Hematopoietic multipotent progenitor cell treated with erythropoietin and hydrocortisone succinate and interleukin-3 and kit ligand, for 6 days (in vitro differentiated cells): ENCODE measurements at places on chromosomes 6 and 20.

DNA sequence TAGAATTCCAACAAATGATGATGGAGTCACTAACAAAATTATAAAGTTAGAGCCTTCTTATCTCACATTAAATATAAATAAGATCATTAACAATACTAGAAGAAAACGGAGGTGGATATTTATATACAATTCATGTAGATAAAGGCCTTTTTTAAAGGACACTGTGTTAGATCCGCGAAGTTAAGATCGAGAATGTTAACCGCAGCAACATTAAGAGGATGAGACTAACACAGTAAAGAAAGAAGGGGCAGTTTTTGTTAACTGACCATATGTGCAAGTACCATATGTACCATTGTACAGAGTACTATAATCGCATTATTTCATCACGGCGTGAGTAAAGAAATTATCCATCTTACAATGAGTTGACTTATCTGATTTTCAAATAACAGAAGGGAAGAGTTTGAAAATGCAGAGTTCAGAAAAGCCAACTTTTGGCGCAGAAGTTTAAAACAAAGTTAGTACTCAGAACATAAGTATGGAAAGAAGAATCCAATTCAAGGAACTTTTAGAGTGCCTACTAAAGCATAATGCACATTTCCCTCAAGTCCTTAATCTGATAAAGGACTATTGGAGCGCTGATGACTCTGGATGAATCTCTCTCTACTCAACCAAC, 1.4 kb downstream of the FBXL4 start:
- DNase-seq, result no peak

- DNase-seq, result no peak
Observed at GRCh38 chr20:45409521-45410272, 1.6 kb downstream of the DBNDD2 start.

DNA sequence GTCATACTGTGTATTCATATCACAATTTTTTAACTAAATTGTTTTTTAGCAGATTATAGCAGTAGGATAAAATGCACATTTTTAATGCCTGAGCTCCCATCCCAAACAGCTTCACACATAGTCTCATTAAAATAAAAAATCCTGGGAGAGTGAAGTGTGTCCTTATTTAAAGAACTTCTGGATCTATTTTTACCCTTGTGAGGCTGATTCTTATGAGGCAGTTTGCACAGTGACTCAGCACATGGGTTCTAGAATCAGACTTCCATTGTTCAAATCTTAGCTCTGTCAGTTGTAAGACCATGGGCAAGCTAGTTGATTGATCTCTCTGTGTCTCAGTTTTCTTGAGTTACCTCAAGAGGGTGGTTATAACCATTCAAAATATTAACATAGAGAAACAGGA, 72.3 kb downstream of the MACROD2 start:
- no peak for DNase-seq

DNA sequence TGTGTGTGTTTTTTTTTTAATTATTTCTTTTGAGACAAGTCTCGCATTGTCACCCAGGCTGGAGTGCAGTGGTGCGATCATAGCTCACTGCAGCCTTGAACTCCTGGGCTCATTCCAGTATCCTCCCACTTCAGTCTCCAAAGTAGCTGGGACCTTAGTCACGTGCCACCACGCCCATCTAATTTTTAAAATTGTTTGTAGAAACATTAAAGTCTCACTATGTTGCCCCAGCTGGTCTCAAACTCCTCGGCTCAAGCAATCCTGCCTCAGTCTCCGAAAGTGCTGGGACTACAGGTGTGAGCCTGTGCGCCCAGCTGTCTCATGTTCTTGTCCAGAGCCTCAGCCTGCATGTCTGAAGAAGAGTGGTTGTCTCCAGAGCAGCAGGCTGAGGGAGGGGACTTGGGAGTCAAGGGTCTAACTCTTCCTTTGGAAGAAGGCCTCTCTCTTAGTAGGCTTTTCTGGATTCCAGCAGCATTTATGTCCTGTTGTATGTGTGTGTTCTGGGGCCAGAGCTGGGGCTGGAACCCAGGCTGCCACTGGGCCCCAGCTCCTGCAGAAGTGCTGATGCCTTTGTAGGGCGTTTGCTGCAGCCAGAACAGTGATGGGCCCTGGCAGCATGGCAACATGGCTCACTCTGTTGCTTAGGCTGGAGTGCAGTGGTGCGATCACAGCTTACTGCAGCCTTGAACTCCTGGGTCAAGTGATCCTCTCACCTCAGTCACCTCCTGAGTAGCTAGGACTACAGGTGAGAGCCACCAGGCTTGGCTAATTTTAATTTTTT, 5.4 kb downstream of the DNMT3B start:
- no peak for DNase-seq

DNA sequence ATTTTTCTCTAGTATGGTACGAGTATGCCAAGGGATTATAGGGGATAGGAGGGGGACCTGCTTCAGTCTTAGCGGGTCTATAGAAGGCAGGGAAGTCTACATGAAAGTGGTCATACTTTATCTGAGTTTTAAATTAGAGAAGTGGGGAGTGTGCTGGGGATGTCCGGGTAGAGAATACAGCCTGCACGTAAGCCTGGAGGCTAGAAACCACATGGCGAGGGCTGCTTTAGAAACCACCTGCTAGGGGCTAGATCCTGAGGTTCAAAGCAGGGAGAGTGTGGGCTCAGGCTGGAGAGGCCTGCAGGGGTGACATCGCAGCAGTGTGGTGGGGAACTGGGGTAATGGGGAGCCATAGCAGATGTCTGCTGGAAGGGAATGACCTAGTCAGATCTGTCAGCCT, 85.2 kb downstream of the VEGFA start:
- no peak for DNase-seq

DNA sequence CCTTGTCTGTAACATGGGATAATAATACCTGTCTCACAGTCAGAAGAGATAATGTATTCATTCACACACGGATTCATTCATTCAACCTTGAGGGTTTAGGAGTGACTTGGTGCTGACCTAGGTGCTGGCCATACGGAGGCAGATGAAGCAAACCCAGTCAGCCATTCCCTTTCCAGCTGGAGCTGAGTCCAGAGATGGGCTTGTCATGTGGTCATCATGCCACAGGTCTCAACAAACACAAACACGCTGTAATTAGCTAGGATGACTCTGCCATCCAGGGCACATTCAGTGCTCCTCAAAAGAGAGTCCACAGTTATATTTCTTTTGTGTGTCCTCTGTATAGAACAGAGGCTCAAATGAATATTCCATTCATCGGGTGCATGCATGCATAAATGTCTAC, 19.5 kb upstream of the PRELID3B start:
- no peak for DNase-seq

GRCh38 chr6:45428727-45429126, 51.0 kb upstream of the SUPT3H start:
- DNase-seq, result no peak

GRCh38 chr20:44309763-44310663, 989 bp downstream of the FITM2 start:
- peak; percentile 65 for DNase-seq

DNA sequence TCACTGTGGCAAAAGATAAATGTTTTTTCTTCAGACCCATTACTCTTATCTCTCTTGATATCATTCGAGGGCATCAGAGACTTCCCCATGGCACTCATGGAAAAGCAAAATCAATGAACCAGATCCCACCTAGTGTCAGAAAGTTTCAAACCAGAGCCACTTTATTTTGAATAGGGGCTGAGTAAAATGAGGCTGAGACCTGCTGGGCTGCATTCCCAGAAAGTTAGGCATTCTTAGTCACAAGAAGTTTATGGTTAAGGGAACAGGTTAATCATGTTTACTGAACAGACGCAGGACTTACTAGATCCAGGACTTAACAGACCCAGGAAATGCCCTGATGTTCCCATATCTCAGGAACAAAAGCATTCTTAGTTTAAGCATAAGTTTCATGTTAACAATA, 369.9 kb downstream of the BTBD3 start:
- DNase-seq, result no peak

DNA sequence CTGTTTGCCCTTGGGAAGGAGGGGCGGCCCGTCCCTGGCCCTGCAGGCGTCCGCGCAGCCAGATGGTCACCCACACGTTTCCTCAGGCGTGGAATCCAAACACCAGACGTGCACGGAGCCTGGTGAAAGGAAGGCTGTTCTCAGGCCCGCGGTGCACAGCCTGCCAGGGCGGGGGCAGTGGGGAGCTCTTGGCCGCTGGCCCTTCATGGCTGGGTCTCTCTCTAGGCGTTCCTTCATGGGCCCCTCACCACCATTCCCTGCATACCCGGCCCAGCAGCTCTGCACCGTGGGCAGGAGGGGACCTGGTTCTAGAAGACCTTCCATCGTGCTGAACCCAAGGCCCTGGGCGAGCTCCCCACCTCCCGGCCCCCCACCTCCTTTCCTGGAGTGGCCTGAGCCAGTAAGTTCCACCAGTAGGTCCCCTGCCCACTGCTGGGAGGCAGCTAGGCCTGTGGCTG, 30.4 kb upstream of the SMOC2 start:
- no peak for DNase-seq

DNA sequence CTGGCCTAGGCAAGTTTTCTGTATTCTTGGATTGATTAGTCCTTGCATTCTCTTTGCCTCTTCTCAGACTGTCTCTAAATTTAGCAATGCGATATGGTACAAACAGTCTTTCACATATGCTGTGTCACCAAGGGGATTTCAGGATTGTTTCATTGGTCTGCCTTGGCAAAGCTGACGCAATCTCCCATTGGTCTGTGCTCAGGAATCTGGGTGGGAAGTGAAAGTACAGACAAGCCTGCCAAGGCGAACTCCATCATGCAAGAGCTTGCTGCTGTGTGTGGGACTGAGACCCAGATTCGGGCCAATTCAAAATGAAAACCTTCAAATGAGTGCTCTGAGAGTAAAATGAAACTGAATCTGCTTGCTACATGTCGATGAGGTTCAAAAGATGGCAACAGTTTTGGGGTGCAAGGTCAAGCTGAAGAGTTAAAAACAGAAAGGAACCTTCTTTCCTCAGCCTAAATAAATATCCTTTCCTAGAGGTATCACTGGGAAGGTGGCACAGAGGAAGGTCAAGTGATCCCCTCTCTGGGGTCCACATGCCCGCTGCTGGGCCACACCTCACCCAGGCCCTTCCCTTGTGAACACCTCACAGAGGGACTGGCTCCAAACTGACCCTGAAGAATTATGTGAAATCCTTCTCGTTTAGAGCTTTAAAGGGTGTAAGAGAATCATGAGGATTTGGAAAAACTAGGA, 198.8 kb upstream of the PREP start:
- DNase-seq, result no peak

GRCh38 chr6:131400779-131401496, 172.1 kb upstream of the ARG1 start:
- DNase-seq, result no peak

- DNase-seq, result no peak
Observed at GRCh38 chr6:166589337-166589731, 2.9 kb upstream of the RAMACL start.

DNA sequence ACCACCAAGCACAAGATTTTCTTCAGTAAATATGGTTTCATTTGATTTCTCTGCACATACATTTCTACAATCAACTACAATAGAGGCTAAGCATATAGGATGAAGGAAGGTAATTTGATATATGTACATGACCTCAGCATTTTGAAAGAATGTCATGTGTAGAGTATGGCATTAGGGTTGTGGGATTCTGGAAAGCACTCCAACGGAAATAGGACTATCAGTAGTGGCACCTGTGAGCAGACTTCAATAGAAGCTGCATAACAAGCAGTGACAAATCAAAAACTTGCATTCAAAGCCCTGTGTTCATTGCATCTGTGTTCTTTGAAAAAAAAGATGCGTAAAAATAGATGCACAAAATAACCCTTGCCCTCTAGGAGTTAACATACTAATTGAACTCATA, 57.5 kb upstream of the EYA4 start:
- no peak for DNase-seq

DNA sequence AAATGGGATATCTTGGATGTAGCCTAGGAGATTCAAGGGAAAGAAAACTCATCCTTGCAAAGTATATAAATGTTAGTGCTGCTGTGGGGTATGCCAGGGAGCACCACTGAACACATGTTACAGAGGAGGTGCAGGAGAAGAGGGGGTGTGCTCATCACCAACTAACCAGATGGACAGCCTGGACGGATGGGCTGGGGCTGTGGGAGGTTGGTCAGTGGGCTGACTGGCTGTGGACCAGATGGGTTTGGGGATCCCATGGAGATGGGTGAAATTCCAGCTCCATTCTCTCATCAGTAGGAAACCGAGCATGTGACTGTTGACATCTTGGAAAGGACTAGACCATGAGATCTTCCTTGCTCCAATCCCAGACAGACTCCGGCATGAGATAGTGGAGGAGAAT, 201.0 kb downstream of the LRFN2 start:
- DNase-seq, result no peak

DNA sequence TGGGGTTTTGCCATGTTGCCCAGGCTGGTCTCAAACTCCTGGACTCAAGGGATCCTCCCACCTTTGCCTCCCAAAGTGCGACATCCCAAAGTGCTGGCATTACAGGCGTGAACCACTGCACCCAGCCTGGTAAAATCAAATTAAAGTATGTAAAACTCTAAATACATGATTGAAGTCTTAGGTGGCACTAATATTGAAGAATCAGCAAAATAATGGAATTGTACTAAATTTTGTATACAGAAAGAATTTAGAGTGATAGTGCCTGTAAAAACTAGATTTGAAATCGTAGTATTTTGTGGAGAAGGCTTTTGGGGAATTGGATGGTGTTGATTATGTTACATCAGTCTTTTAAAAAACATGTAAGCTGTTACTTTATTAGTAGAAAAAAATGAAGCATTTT, 10.0 kb upstream of the PRDM1 start:
- no peak for DNase-seq

DNA sequence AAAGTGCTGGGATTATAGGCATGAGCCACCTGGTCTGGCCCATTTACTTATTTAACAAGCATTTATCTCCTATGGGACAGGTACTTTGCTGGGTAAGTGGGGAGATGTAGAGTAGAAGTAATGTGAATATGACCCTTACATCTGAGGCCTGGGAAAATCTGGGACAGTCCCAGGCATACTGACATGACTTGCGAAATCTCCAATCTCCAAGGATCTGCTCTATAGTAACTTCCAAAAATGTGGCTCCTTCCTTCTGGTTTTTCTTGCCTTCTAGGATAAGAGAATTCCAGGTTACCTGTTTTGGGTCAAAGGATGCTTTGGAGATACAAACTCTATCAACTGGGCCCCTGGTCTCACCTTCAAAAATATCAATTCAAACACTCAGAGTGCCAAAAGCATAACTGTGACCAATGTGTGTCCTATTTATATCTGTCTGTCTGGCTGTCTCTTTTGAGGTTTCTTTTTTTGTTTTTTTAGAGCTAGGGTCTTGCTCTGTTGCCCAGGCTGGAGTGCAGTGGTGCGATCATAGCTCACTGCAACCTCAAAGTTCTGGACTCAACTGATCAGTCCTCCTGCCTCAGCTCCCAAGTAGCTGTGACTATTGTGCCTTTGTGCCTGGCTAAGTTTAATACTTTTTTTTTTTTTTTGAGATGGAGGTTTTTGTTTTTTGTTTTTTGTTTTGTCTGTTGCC, 11.7 kb upstream of the JARID2 start:
- no peak for DNase-seq

DNA sequence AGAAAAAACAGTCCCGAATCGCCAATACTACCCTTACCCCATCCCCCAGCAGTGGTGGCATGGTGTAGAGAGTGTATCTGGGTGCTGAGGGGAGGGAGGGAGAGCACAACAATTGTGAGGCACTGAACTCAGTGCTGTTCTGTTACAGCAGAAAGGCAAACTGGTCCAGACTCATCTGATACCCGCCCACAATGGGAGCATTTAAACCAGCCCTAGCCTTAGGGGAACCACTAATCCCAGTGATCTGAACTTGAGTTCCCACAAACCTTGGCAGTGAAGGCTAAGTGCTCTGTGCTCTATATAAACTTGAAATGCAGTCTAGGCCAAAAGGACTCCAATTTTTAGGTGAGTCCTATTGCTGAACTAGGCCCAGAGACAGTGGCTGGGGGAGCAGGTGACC, 666.4 kb upstream of the PTCHD4 start:
- no peak for DNase-seq

GRCh38 chr6:73515204-73515655, 5.6 kb downstream of the EEF1A1 start:
- peak; percentile 66 for DNase-seq
